ENCODE measurements at places on chromosomes 4 and X. TPM values are rescaled to one million over a fixed set of nuclear protein-coding genes. Genes with fewer than 3 reads are reported as not detected.

KCNIP4 gene
- total RNA-seq = not detected

- H3K4me3 ChIP-seq = no peak overlapping the region
- H3K27me3 ChIP-seq = peaks cover 4% of the 10 kb centered on the region
- H3K36me3 ChIP-seq = no peaks in the 10 kb centered on the region
- DNase-seq = no peak
- no peak overlapping the region for H3K27ac ChIP-seq
Measured at GRCh38 chrX:150968862-150969720, 14.0 kb upstream of the HMGB3 start.

- H3K27me3 ChIP-seq = no peaks in the 10 kb centered on the region
- H3K4me1 ChIP-seq = peaks cover 15% of the 10 kb centered on the region
Measured at GRCh38 chr4:41024556-41025491, 189.5 kb downstream of the APBB2 start.

UNC5C gene
- 13.6 TPM for total RNA-seq

DNA sequence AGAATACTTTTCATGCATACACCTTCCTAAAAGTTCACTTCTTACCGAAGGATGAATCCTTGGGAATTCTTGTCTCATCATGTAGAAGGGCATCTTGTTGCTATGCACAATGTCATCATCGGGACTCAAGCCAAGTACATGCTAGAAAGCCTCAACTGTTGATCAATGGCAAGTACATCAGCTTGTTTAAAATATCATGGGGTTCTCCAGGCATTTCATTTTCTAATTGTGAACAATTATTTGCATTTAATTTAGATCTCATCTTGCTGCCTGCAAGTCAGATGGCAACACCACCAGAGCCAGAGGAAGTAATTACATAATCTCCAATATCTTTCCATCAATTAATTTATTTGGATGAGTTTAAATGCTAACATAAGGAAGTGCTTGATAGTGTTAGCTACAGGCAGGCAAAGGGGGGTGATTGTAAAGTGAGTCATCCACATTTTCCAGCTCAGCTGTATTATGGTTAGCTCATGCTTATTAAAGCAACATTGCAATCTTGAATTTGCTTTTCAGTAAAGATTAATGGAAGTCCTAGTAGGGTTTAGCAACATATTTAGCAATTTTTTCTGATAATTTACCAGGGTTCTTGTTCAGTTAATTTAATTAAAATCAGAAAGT lies 356.5 kb downstream of the CBLL2 start:
- no peak overlapping the region for H3K4me3 ChIP-seq
- H3K4me1 ChIP-seq = peaks cover 9% of the 10 kb centered on the region
- no peaks in the 10 kb centered on the region for H3K36me3 ChIP-seq

BST1 gene
- 31.8 TPM for total RNA-seq

DNA sequence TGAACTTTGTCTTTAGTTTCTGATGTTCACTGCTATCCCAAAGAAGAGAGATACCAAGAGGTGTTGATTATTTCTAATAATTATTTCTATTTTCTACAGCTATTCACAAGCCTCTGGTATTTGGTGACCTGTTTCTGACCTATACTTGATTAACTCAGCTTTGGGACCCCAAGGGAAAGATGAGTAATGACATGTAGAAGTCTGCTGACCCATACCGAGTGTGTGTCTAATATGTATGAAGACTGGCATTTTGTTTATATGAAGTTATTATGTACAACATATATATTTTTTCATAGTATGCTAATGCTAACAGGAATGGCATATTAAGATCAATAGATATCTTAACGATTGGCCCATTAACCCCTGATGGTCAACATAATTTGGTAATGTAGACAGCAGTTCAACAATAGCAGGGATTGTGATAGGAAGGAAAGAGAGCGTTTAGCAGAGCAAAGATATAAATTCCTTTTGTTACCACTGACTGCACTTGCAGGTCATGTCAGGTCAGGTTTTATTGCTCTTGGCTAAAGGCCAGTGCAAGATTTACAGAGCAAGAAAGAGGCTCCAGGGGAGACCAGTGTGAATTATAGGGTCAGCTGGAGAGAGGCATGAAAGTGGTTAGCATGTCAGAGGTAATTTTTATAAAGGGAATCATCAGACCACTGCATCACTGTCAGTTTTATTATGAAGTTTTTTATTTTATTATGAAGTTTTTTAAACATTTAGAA lies 94.7 kb upstream of the DIPK2B start:
- H3K4me3 ChIP-seq = no peak overlapping the region
- no peaks in the 10 kb centered on the region for H3K36me3 ChIP-seq
- H3K27ac ChIP-seq = no peak overlapping the region
- no peak for DNase-seq
- no peaks in the 10 kb centered on the region for H3K4me1 ChIP-seq

GRCh38 chr4:167541286-167541685 lies 307.0 kb upstream of the SPOCK3 start:
- H3K27ac ChIP-seq = no peak overlapping the region
- no peaks in the 10 kb centered on the region for H3K27me3 ChIP-seq
- H3K36me3 ChIP-seq = no peaks in the 10 kb centered on the region
- H3K4me1 ChIP-seq = no peaks in the 10 kb centered on the region

Measured in osteoblast (primary cell).